Omental fat pad (tissue), 4 donors: ENCODE measurements at places on chromosomes 6 and 20. TPM values are rescaled to one million over a fixed set of nuclear protein-coding genes. Genes with fewer than 3 reads are reported as not detected.

- no peak for DNase-seq
Observed at GRCh38 chr6:64012351-64013001, 376.9 kb downstream of the PHF3 start.

The C6orf58 gene
- total RNA-seq: not detected

The ZNF311 gene
- total RNA-seq: 1.9 TPM

- DNase-seq: no peak
Observed at GRCh38 chr6:22682979-22683378, 113.6 kb downstream of the HDGFL1 start.
